Stimulated activated CD8-positive, alpha-beta memory T cell treated with anti-CD3 and anti-CD28 coated beads, Interleukin-4, amount 100 ng/mL, for 4 hours (primary cell): ENCODE measurements at places on chromosomes 4 and X.

DNA sequence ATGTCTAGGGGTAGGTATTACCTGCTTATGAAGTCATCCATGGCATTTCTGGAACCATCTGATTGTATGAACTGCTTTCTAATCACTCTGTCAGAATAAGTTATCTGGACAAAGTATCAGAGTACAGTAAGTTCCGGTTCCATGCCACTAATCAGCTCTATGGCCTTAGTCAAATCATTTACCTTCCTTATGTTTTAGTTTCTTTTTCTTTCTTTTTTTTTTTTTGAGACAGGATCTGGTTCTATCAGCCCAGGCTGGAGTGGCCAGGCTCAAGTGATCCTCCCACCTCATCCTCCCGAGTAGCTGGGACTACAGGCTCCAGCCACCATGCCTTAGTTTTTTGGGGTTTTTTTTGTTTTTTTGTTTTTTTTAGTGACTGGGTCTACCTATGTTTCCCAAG is 11.5 kb downstream of the XIAP start:
- DNase-seq: no peak

DNA sequence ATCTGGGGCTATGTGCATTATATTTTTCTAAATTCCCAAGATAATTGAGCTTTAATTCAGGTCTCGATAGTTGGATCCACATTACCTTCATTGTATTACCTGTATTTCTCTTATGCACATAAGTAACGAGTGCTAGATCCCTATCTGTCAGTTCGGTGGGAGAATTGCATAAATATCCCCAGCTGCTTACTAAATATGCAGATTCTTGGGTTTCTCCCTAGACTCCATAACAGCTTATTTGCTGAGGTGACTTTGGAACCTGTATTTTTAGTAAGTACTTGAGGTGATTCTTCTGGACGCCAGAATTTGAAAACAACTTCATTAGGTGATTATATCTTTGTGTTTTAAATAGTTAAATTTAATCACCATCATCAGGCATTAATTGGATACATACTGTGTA is 15.0 kb downstream of the UGT8 start:
- no peak for DNase-seq

GRCh38 chr4:74950200-74950599 is 17.3 kb downstream of the PARM1 start:
- DNase-seq: no peak

DNA sequence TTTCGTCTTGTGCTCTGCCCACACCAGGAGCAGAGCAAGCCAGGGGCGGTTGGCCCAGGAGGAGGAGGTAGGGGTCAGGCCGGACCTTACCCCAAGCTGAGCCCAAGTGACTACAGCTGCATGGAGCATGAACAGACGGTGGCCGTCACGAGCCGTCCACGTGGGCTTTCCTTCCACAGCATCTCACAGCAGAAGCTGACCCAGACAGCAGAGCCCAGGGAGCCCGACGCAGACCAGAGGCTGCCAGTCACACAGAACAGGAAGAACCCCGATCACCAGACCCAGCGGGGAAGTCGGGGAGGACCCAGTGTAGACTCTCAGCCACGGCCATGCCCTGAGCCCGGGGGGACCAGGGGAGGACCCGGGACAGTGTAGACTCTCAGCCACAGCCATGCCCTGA is 58.0 kb downstream of the FAM53A start:
- DNase-seq: no peak

- no peak for DNase-seq
These were observed 50.6 kb upstream of the TENM3 start for GRCh38 chr4:182192511-182193181.

DNA sequence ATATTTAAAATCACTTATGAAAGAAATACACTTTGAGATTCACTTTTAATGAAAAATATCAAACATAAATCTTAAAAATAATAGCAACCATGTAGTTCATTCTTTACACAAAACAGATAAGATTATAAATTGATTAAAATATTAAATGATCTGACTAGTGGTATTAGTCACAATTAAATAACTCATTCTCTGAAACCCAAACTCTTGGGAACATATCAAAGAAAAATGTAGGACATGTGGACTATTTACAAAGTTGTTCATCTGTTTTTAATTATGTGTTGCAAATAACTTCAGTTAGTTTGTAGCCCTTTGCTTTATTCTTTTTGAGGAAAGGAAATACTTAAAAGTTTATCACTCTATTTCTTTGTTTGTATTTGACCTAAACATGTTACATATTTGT is 9.5 kb upstream of the GUCY1A1 start:
- no peak for DNase-seq

- DNase-seq: no peak
These were observed 176.1 kb upstream of the MAGEB16 start for GRCh38 chrX:35622040-35622439.

DNA sequence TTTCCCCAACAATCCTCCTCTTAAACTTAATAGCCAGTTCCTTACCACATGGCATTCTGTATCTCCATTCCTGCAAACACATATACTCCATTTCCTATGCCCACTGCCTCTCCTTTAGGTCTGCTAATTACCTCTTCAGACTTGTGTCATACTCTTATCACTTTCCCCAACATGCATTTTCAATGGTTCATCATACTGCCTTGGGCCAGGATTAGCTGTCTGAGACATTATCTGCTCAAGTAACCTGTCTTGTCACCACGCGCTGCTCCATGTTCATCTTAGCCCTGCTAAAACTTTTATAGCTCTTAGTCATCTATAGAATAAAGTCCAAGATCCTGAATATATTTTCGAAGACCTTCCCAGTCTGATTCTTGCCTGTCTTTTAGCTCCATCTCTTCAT is 224.1 kb upstream of the GK2 start:
- no peak for DNase-seq

DNA sequence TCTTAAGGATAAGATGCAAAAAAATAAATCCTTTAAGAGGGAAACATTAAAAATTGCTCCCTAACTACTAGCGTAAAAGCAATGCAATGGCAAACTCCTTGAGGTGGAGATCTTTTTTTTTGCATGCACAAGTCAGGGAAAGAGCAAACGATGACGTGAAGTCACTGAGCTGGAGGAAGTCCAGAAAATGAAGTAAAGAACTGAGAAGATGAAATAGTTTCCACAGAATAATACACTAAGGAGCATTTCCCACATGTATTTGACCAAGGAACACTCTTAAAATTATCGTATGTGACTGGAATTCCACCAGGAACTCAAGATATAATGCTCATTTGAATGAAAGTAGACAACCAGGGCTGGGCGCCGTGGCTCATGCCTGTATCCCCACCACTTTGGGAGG is 21.0 kb upstream of the DOCK11 start:
- DNase-seq: no peak

DNA sequence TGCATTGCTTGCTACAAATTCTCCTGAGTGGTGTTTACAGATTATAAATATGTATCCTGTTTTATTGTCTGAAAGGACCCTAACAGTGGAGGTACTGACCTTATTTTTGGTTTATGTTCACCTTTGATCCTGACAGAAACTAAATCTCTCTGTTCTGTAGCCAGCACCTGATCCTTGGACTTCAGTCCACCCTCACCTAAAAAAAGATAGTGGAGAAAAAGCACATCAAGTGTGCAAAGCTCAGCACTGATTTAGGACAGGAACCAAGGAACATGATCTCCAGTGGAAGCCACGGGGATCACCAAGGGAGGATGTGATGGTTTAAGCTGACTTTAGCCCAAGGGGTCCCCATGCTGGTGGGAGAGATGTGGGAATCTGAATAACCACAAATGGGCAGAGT is 22.3 kb upstream of the C4orf54 start:
- DNase-seq: no peak

- DNase-seq: no peak
These were observed 22.7 kb downstream of the F8A1 start for GRCh38 chrX:154908821-154909220.

DNA sequence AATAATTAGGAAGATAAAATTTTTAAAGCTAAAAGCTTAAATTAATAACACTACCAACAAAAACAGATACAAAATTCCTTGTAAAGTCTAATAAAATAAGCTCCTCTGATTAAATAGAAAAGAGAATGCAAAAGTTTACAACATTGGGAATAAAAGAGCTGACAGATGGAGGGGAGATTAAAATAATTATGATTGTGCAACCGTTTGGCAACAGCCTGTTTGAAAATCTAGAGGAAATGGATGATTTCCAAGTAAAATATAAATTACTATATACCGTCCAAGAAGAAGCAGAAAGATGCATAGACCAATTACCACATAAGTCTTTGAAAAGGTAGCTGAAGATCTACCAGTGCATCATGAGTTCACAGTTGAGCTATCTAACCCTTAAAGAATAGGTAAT is 46.4 kb upstream of the VBP1 start:
- no peak for DNase-seq

GRCh38 chr4:154014407-154015321 is 225.8 kb upstream of the SFRP2 start:
- no peak for DNase-seq

- no peak for DNase-seq
These were observed 32.4 kb upstream of the CCNG2 start for GRCh38 chr4:77124576-77124975.

GRCh38 chrX:130772776-130773143 is 130.2 kb downstream of the ENOX2 start:
- DNase-seq: no peak

DNA sequence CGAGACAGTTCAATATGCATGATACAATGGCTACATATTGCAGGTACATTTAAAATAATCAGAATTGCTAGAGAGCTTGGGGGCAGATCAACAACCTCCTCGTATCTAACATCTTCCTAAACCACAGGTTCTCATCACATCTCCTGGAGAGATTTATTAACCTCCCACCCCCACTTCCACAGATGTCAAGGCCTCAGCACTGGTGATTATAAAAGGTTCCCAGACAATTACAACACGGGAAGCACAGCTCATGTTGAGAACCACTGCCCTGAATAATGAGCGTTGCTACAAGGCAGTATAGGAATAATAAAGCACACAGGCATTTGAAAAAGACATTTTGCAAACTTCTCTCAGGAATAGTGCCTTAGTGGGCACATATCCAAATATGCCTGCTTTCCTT is 42.8 kb downstream of the ELOVL6 start:
- DNase-seq: no peak

DNA sequence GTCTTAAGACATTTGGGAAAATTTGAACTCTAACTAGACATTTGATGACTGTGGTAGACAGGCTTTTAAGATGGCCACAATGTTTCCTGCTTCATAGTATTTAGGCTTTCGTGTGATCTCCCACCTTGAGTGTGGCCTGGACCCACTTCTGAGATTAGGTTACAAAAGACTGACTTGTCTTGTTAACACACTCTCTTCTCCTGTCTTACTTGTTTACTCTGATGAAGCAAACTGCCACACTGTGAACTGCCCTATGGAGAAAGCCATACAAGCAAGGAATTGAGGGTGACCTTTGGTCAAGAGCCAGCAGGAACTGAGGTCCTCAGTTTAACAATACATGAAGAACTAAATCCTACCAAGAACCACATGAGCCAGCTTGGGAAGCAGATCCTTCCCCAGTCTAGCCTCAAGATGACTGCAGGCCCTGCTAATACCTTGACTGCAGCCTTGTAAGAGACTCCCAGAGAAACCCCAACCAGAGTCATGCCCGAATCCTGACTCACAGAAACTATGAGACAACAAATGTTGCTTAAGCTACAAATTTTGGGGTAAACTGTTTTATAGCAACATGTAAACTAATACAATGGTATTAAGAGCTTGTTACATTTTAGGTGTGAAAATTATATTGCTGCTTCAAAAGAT is 20.3 kb downstream of the UBA6 start:
- DNase-seq: no peak

DNA sequence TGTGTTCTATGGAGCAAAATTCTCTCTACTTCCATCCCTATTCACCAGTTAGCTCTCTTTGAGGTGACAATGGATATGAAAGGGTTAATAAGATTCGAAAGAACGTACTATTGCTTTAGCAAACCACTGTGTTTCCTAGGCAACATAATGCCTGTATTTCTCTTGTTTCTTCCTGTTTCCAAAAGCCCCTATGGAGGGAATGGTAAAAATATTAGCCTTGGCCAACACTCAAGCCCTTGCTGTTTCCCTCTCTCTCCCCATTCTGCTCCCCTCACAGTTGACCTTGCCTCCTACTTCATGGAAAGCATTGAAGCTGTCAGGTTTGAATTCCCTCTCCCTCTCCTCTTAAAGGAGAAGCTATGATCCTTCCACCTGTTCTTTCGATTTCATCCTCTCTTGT is 9.6 kb upstream of the PGRMC1 start:
- no peak for DNase-seq

DNA sequence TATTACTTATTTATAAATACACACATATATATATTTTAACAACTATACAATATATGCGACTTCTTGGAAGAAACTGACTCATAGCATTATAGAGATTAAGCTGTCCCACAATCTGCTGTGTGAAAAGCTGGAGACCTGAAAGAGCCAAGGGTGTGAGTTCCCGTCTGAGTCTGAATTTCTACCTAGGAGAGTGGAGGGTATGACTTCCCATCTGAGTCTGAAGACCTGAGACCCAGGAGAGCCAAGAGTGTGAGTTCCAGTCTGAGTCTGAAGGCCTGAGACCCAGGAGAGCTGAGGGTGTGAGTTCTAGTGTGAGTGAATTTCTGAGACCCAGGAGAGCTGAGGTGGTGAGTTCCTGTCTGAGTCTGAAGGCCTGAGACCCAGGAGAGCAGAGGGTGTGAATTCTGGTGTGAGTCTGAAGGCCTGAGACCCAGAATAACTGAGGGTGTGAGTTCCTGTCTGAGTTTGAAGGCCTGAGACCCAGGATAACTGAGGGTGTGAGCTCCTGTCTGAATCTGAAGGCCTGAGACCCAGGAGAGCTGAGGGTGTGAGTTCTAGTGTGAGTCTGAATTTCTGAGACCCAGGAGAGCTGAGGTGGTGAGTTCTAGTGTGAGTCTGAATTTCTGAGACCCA is 8.9 kb upstream of the P2RY8 start:
- no peak for DNase-seq

DNA sequence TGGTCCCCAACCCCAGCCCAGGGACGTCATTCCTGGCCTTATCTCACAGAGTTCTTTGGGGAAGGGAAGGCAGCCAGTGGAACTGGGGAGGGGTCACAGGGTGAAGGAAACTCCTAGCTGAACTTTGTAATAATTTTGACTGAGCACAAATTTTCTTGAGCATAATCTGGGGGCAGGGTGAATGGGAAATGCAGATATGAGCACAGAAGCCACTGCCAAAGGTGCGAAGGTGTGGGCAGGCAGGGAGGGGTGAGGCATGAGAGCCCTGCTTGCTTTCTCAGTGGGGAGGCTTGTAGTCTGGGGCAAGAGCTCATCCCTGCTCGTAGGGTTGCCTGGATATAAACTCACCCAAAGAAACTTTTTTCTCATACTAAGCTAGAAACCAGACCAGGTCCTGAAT is 34.9 kb downstream of the MGAT4D start:
- no peak for DNase-seq

GRCh38 chr4:11397146-11397545 is 31.5 kb downstream of the HS3ST1 start:
- DNase-seq: no peak

GRCh38 chrX:37918703-37919102 is 71.3 kb upstream of the DYNLT3 start:
- no peak for DNase-seq

- no peak for DNase-seq
These were observed 32.9 kb downstream of the USP9X start for GRCh38 chrX:41118156-41118555.

GRCh38 chr4:172168888-172169287 is 355.7 kb downstream of the GALNTL6 start:
- DNase-seq: no peak

- DNase-seq: no peak
These were observed 27.2 kb downstream of the HSPA4L start for GRCh38 chr4:127809173-127809800.

- no peak for DNase-seq
These were observed 181.4 kb downstream of the RPA4 start for GRCh38 chrX:97065066-97065465.
